ENCODE measurements at places on chromosomes 4 and X.

GRCh38 chr4:2071252-2071911 is 12.3 kb downstream of the NAT8L start:
- no peak for DNase-seq
- no peaks in the 10 kb centered on the region for H3K36me3 ChIP-seq
- no peak overlapping the region for H3K4me3 ChIP-seq
- no peak overlapping the region for H3K27ac ChIP-seq
- peaks cover 2% of the 10 kb centered on the region for H3K4me1 ChIP-seq
- no peaks in the 10 kb centered on the region for H3K27me3 ChIP-seq

DNA sequence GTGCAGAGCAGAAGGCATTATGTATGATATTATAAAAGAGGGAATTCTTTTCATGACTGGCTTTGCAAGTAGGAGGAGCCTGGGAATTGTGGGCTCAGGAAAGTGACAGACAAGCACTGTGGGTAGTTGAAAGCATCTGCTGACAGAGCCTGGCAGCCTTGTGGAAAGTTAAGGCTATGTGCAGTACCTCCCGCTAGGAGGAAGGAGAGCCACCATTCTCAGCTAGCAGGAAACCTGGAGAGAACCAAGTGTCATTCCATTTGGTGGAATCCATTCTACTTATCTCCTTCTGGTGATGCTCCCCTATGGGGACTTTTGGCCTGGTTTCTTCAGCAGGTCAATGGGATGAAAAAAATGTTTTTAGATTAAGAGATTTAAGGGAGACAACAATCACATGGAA is 81.8 kb downstream of the ASB9 start:
- H3K27me3 ChIP-seq: no peaks in the 10 kb centered on the region
- no peak overlapping the region for H3K4me3 ChIP-seq
- no peaks in the 10 kb centered on the region for H3K36me3 ChIP-seq
- H3K4me1 ChIP-seq: no peaks in the 10 kb centered on the region
- DNase-seq: no peak

DNA sequence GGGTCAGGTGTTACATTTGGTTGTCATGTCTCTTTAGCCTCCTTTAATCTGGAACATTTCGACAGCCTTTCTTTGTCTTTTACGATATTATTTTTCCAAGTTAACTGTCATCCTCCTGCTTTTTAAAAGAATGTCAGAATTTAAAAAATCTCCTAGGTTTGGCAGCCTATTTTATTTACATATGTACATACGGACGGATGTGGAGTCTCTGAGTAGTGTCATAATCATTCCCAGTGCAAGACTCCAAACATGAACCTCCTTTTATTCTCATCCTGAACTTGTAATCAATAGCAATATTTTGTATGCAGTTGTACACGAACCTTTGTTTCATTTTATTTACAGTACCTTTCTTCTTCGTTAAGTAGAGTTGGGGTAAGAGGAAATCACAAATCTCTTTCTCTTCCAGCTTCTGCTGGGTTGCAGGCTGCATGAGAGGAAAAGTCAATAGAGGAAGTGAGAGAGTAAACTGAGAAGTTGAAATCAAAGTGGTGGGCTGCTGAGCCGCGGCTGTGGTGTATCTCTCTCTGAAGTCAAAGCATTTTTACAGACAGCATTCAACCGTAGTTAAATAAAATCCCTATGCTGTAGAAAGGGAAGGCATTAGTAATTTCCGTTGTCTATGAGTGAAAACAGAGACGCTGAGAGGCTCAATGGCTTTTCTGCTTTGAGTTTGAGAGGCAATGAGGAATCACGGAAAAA is 53.9 kb upstream of the RPS6KA3 start:
- no peaks in the 10 kb centered on the region for H3K27me3 ChIP-seq
- no peaks in the 10 kb centered on the region for H3K36me3 ChIP-seq
- H3K4me1 ChIP-seq: no peaks in the 10 kb centered on the region
- H3K27ac ChIP-seq: no peak overlapping the region
- no peak overlapping the region for H3K4me3 ChIP-seq

DNA sequence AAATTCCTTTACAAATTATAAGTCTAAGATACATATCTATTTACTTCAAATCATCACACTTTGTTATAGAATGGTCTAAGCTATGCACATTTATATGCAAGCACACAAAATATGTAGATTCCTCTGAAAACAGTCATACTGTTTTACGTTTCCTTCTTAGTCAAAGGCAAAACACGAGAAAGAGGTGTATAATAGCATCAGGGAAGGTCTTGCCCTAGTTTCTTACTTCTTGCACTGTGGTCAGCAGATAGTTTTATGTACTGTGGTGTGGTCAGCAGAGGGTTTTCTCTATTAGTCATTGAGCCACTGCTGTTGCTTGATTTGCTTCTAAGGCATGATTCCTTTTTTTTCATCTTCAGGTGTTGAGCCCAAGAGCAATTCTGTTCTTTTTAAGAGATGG is 117.7 kb downstream of the ADAM29 start:
- no peak overlapping the region for H3K4me3 ChIP-seq
- no peaks in the 10 kb centered on the region for H3K4me1 ChIP-seq
- H3K27me3 ChIP-seq: no peaks in the 10 kb centered on the region
- H3K27ac ChIP-seq: no peak overlapping the region
- no peak for DNase-seq

DNA sequence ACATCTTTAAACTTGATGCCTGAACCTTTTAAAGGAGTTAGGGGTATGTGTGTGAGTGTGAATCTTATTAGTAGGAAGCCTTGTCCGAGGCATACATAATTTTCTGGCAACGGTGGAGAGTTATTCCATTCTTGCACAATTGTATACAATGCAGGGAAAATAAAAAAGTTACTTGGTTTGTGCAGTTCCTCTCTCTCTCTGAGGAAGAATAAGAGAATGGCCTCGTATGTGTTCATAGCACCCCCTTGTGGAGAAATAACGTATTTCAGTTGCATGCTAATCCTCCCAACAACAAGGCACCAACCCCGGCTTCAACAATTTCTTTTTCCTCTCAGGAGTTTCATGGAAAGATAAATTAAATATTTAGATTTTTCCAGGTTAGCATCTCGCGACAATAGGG is 33.7 kb upstream of the FGF13 start:
- H3K4me1 ChIP-seq: no peaks in the 10 kb centered on the region
- no peaks in the 10 kb centered on the region for H3K36me3 ChIP-seq
- H3K27me3 ChIP-seq: no peaks in the 10 kb centered on the region
- H3K27ac ChIP-seq: no peak overlapping the region

All from large intestine (tissue), 12 donors.